ENCODE measurements at places on chromosomes 2 and 18. TPM values are rescaled to one million over a fixed set of nuclear protein-coding genes. Genes with fewer than 3 reads are reported as not detected.

DNA sequence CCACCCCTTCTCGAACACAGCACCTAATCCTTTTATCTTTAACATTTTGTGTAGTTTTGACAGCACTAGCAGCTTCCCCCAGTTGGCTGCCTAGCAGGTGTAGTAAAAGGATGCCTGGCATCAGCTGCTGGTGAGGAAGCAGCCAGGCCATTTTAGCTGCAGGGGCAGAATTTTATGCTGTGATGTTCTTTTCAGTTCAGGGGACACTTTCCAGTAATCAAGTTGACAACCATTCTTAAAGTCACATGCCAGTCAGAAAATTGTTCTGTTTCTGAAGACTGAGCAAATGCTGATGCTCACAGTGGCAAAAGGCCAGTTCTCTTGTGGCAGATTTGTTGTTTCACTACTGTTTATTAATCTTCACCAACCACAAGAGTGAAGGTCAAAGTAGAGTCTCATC lies 570.8 kb downstream of the CCDC85A start:
- DNase-seq: no peak

DNA sequence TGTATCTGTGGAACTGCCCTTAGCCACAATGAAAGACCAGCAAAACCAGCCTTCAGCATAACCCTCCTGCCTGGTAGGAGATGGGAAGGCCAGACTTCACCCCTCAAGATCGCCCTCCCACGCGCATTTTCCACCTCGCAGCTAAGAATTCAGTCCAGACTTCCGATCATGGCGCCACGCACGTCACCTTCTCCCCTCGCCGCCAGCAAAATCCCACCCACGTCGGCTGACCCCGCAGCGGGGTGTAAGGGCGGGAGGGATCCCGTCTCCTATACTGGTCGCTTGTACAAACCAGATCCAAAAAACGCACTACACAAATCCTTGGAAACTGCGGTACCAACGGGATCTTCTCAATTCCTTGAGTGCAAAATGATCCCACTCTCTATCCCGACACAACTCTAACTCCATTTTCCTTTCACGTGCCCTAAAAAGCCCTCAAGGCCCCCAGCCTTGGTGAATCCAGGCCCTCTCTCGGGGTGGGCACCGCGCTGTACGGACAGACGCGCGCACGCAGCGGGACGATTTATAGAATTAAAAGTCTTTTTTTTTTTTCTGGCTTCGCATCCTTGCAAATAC lies 1.0 kb upstream of the BMPR2 start:
- DNase-seq: no peak

DNA sequence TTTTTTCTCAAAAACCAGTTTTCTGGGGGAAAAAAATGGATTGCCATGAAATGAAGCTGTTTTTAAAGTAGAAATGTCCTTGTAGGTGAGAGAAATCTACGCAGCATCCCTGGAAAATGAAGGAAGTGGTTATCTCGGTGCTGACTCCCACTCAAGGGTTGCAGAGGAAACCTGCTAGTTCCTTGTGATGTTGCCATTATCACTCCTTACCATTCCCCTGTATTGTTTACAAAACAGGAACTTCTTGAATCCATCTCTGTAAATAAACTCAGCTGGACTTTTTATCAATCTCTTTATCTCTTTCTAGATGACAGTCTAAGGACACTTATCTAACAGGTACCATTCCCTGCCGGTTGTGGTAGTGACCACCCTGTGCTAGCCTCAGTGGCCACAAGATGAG lies 61.2 kb downstream of the FEZ2 start:
- DNase-seq: no peak

GRCh38 chr2:200050921-200051610 lies 95.7 kb downstream of the MAIP1 start:
- no peak for DNase-seq

GRCh38 chr18:717003-717402 lies 4.6 kb upstream of the ENOSF1 start:
- no peak for DNase-seq

DNA sequence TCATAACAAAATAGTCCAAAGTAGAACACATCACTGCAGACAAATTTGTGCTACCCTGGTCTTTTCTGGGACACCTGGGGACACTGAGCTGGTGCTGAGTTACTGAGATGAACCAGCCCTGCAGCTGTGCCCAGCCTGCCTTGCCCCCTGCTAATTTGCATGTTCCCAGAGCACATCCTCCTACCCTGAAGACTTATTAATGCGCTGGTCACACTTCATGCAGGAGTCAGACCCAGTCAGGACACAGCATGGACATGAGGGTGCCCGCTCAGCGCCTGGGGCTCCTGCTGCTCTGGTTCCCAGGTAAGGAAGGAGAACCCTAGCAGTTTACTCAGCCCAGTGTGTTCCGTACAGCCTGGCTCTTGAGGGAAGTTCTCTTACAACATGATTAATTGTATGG lies 1518.3 kb downstream of the RPIA start:
- no peak for DNase-seq

- no peak for DNase-seq
These were observed 29.3 kb downstream of the MEX3C start for GRCh38 chr18:51168026-51168742.

- no peak for DNase-seq
These were observed 83.3 kb downstream of the MIB1 start for GRCh38 chr18:21823848-21824247.

GRCh38 chr2:30679426-30680088 lies 127.7 kb downstream of the CAPN13 start:
- no peak for DNase-seq

- DNase-seq: no peak
These were observed 102.8 kb downstream of the CAPN13 start for GRCh38 chr2:30704309-30705020.

DNA sequence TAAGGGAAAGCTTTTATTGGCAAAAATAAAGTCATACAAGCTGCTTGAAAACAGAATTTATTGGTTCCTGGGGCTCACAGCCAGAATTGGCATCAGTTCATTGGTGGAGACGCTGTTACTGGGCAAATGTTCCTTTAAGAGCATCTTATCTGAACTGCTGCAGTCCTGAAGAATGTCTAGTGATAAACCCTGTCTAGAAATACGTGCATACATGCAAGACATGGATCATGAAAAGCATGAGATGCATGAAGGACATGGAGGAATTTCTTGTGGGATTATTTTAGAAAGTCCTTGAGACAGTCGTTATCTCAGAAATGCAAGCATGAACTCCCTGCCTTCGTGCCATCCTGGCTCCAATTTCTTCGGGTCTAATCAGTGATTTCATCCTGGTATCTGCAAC lies 32.5 kb upstream of the FHOD3 start:
- DNase-seq: no peak

DNA sequence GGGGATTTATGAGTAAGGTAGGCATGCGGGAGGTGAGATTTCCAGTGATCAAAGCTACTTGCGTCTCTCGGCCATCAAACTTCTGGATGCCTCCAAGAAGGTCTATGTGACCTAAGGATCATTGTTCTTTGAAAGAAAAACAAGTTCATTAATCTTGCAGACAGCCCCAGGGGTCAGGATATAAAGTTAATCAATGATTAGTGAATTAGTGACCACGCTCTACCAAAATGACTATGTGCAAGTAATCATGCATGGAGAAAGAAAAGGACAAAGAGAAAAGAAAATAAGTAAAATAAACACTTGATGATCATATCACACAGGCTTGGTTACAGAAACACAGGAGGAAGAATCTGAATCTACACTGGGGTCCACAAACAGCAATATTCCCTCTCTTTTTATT lies 42.5 kb upstream of the BCL11A start:
- no peak for DNase-seq

DNA sequence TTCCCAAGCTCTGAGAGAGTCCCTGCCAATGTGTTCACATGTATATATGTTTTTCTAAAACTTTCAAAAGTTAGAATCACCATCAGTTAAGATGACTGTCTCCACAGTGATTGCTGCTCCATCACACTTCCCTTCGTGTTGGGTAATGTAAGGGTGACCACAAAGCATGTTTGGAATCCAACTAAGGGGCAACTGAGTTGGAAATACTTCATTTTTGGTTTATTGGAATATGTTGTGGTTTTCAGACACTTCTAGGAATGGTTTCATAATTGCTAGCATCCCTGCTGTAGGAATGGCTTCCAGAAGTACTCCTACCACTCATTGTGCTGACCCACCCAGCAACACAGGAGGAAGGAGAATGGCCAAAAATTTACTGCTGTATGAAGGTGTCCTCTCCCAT lies 212.5 kb upstream of the GULP1 start:
- no peak for DNase-seq

- DNase-seq: no peak
These were observed 385.0 kb downstream of the DSEL start for GRCh38 chr18:67131498-67131897.

DNA sequence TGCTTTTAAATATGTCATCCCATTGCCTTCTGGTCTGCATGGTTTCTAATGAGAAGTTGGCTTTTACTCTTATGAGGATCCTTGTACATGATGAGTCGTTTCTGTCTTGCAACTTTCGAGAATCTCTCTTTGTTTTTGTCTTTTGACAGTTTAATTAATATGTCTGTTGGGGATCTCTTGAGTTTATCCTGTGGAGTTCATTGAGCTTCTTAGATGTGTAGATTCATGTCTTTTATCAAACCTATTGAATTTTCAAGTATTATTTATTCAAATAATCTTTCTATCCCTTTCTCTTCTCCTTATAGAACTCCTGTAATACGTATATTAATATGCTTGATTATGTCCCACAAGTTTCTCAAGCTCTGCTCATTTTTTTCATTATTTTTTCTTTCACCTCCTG lies 67.9 kb downstream of the TMEM185B start:
- DNase-seq: no peak

- no peak for DNase-seq
These were observed 36.5 kb downstream of the MGAT5 start for GRCh38 chr2:134290358-134290757.

- no peak for DNase-seq
These were observed at the start of gene SP9 for GRCh38 chr2:174334781-174335251. Gene SP9 (plus strand): TSS chr2:174334954. CDS start chr2:174335093, 139 bp downstream.

LYPD6B gene
- not detected for total RNA-seq

CDH2 gene
- 0.71 TPM for total RNA-seq

SS18 gene
- total RNA-seq: 69.9 TPM

RNU2-63P gene
- 7.5 TPM for total RNA-seq

DLX2 gene
- total RNA-seq: not detected

CDH7 gene
- total RNA-seq: not detected

Data from mesenteric fat pad (tissue), 1 donor.